ENCODE measurements at places on chromosomes 6 and 20.
A peak's percentile ranks its signal among the peaks of the same experiment; 100 is the strongest.

- no peak for ATAC-seq
Observed at GRCh38 chr6:43736844-43737243, 33.2 kb upstream of the VEGFA start.

DNA sequence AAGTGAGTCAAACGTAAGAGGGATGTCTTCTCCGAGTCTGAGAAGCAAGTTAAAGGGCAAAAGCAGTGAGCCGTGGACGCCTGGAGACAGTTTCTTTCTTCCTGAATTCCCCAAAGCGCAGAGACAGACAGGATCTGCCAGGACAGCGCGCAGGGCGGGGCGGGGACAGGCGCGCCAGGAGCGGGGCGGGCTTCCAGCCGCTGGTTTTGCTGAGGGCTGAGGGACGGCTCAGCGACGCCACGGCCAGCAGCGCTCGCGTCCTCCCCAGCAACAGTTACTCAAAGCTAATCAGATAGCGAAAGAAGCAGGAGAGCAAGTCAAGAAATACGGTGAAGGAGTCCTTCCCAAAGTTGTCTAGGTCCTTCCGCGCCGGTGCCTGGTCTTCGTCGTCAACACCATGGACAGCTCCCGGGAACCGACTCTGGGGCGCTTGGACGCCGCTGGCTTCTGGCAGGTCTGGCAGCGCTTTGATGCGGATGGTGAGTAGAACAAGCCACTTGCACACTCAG is at the start of gene SCGN:
Gene SCGN, plus strand, starts transcription at position 209 of the 509 bp plus-strand sequence. Its CDS starts 189 bp downstream, at position 398.
- ATAC-seq: no peak

DNA sequence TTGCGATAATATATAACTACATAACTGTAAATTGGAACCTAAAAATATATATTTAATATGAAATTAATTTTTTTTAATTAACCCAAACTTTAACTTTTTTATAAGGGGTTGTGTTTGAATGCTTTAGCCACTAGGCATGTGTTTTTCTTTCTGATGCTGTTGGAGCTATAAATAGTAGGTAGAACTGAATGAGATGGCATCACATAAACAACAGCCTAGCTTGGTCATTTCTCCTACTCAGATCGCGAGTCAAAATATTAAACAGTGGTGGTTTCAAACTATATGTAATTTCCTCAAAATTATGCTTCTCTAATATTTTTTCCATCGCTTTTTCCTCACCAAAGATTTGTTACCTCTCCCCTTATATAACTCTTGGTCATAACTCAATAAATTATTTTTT is 243.2 kb downstream of the ARID1B start:
- peak; percentile 28 for ATAC-seq

- no peak for ATAC-seq
Observed at GRCh38 chr6:132079286-132079685, 128.1 kb upstream of the CCN2 start.

- no peak for ATAC-seq
Observed at GRCh38 chr6:108732091-108732870, 115.9 kb upstream of the ARMC2 start.
